ENCODE measurements at places on chromosomes 1 and 21. TPM values are rescaled to one million over a fixed set of nuclear protein-coding genes. Genes with fewer than 3 reads are reported as not detected.

DNA sequence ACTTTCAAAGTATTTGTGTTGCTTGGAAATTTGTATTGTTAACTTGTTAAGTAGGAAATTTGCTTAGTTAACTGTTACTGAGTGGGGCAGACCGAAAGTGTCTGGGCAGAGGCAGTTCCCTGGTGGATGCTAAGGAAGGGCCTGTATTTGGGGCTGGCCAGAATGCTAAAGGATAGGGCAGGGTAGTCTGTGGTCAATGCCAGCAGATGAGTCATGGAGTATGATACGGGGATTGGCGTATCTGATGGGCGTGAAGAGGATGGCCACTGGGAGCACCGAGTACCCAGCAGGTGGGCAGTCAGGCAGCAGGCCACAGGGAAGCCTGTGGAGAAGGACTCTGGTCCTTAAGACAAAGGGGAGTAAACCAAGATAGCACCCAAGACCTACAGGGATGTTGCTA, 46.6 kb upstream of the SCAF4 start:
- no peak overlapping the region for H3K4me3 ChIP-seq
- peaks cover 15% of the 10 kb centered on the region for H3K4me1 ChIP-seq
- no peak overlapping the region for H3K27ac ChIP-seq
- H3K27me3 ChIP-seq: no peaks in the 10 kb centered on the region
- H3K36me3 ChIP-seq: no peaks in the 10 kb centered on the region

DNA sequence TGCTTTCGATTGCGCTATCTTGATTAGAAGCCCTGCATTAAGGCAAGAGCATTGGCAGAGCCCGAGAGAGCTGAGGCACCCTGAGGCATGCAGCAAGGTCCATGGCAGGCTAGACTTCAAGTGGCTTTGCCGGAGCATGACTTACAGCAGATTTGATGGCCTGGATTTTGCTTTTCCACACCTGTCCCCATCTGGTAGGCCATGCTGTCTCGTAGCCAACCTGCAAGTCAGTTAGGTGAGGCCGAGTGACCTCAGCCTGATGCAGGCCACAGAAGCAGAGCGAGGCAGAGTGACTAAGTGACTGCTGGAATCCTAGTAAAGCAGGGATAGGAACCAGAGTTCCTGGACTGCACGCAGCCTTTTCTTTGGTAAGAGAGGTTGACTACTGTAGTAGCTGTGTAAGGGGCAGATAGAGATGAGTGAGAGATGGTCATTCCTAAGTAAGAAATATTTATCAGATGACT, 148.9 kb downstream of the PBX1 start:
- no peak overlapping the region for H3K27ac ChIP-seq
- H3K4me1 ChIP-seq: no peaks in the 10 kb centered on the region
- no peaks in the 10 kb centered on the region for H3K36me3 ChIP-seq
- no peak overlapping the region for H3K4me3 ChIP-seq
- no peaks in the 10 kb centered on the region for H3K27me3 ChIP-seq

DNA sequence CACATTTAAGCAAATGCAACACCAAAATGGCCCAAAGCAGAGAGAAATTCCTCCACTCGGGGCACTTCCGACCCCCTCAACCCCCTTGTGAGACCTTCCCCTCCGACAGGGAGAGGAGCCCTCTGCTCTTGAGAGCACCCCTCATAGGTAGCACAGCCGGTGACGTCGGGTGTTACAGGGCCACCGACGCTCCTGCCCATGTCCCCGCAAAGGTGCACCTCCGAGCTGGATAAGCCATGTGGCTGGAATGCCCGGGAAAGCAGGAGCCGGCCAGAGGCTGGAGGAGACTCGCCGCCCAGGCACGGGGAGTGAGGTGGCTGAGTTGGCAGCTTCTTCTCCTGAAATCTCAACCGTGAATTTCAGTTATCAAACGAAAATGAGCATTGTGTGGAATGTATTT, 67.1 kb upstream of the ARHGEF16 start:
- H3K27me3 ChIP-seq: no peaks in the 10 kb centered on the region
- H3K4me1 ChIP-seq: no peaks in the 10 kb centered on the region
- no peaks in the 10 kb centered on the region for H3K36me3 ChIP-seq
- no peak overlapping the region for H3K27ac ChIP-seq
- DNase-seq: no peak

GRCh38 chr1:70688580-70688979, 277.5 kb downstream of the CTH start:
- no peaks in the 10 kb centered on the region for H3K27me3 ChIP-seq
- no peak overlapping the region for H3K4me3 ChIP-seq
- H3K36me3 ChIP-seq: no peaks in the 10 kb centered on the region
- H3K4me1 ChIP-seq: no peaks in the 10 kb centered on the region
- no peak for DNase-seq
- H3K27ac ChIP-seq: no peak overlapping the region

Gene RERE
- 146 TPM for total RNA-seq

Gene TFF3
- not detected for total RNA-seq

GRCh38 chr1:34265396-34265795, 88.7 kb downstream of the C1orf94 start:
- H3K27me3 ChIP-seq: no peaks in the 10 kb centered on the region
- no peaks in the 10 kb centered on the region for H3K4me1 ChIP-seq
- H3K36me3 ChIP-seq: no peaks in the 10 kb centered on the region
- DNase-seq: no peak
- H3K4me3 ChIP-seq: no peak overlapping the region
- H3K27ac ChIP-seq: no peak overlapping the region

DNA sequence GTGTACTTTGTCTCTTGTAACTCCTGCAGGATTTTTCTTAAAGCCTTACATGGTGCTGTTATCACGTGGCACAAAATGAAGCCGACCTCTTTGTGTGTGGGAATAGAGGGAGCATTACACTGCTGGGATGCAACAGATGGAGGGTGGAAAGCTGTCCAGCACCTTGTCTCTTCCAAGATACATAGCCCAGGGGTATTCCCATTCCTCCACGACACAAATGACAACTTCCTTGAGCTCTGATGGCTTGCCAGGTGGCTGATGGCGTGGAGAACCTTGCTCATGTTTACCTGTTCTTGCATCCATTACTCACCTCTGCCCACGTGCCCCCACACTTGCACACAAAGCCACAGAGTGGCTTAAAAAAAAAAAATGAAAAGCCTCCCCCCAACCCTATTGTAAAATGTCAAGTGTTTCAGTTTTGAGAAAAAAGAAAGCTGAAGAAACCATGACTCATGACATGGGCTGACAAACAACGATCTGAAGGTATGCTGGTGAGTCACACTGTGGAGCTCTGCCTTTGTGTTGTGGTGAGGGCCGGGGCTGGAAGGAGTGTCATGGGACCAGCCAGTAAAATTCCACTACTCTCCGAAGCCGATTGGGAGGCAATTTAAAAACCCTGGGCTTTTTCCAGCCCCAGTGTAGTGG, 32.0 kb upstream of the ATP5PO start:
- no peak overlapping the region for H3K4me3 ChIP-seq
- peak; percentile 48 for DNase-seq
- peak overlapping the region; percentile 74 for H3K27ac ChIP-seq
- peaks cover 42% of the 10 kb centered on the region for H3K4me1 ChIP-seq
- H3K27me3 ChIP-seq: no peaks in the 10 kb centered on the region

Gene C1orf74
- total RNA-seq: 4.1 TPM

Gene PGLYRP4
- not detected for total RNA-seq

- no peak overlapping the region for H3K27ac ChIP-seq
- DNase-seq: peak; percentile 76
- H3K36me3 ChIP-seq: no peaks in the 10 kb centered on the region
- peaks cover 14% of the 10 kb centered on the region for H3K4me1 ChIP-seq
- H3K4me3 ChIP-seq: no peak overlapping the region
Observed at GRCh38 chr1:61043010-61043820, 39.1 kb upstream of the NFIA start.

- H3K4me1 ChIP-seq: no peaks in the 10 kb centered on the region
- H3K4me3 ChIP-seq: no peak overlapping the region
Observed at GRCh38 chr1:81113688-81114087, 687.0 kb upstream of the ADGRL2 start.

All from B cell (primary cell).